ENCODE measurements at places on chromosomes 16 and 17. TPM values are rescaled to one million over a fixed set of nuclear protein-coding genes. Genes with fewer than 3 reads are reported as not detected.

The DHRS7C gene
- not detected for total RNA-seq

DNA sequence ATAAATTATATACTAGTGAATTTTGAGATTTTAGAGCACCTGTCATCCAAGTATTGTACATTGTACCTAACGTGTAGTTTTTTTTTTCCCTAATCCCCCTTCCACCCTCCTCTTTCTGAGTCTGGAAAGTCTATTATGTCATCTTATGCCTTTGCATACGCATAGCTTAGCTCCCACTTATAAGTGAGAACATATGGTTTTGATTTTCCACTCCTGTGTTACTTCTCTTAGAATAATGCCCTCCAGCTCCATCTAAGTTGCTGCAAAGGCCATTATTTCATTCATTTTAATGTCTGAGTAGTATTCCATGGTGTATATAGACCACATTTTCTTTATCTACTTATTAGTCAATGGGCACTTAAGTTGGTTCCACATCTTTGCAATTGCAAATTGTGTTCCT is 177.0 kb upstream of the C16orf82 start:
- no peaks in the 10 kb centered on the region for H3K4me1 ChIP-seq
- DNase-seq, result no peak
- no peak overlapping the region for H3K4me3 ChIP-seq
- no peaks in the 10 kb centered on the region for H3K36me3 ChIP-seq
- H3K27ac ChIP-seq, result no peak overlapping the region

DNA sequence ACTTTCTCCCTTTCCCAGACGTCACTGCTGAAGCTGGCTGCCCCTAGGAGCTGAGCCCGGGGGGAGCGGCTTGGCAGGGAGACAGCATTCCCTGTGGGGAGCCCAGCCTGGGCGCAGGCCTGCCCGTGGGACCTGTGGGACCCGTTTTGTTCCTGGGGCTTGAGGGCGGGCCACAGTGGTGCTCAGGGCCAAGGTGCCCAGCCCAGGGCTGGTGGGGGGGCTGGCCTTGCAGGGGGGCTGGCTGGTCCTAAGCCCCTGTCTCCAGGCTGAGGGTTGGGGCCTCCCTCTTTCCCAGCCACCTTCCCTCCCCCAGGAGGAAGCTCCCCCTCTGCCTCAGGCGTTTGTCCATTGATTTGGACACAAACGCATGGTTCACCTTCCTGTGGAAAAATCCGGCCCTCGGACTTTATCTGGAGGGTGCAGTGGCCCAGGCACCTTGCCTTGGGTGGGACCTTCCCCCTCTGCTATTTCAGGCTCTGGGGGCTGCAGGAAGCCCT is 4.4 kb downstream of the NHERF2 start:
- H3K4me3 ChIP-seq, result peak overlapping the region; percentile 97
- peak; percentile 48 for DNase-seq
- H3K4me1 ChIP-seq, result peaks cover 55% of the 10 kb centered on the region
- H3K27me3 ChIP-seq, result no peaks in the 10 kb centered on the region
- peak overlapping the region; percentile 97 for H3K27ac ChIP-seq

DNA sequence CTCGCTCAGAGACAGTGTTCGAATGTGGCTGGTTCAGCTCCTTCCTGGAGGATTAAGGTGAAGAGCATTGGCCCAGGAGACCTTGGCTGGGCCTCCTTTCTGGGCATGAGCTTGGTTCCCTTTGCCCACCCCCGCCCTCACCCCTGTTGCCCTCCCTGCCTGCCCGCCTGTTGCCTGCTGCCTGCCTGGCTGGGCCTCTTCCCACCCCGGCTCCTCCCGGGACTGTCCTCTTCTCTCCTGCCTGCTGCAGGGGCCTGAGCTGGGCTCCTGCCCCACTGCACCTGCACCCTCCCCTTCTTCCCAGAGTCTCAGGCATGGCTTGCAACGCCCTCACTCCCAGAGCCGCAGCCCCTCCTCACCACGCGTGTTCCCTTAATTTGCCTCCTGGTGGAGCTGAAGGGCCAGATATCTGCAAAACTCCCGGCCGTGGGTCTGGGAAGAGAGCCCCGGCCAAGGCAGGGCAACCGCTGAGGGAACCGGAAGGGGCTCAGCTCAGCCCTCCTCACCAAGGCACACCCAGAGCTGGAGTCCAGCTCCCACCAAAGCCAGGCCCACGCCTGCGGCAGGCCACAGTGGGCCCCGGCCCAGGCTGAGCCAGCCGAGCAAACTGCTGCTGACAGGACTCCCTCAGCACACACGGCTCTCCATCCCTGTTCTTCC is 31.2 kb downstream of the MNT start:
- H3K27me3 ChIP-seq, result no peaks in the 10 kb centered on the region
- no peaks in the 10 kb centered on the region for H3K4me1 ChIP-seq
- H3K4me3 ChIP-seq, result no peak overlapping the region
- H3K27ac ChIP-seq, result no peak overlapping the region
- peaks cover 54% of the 10 kb centered on the region for H3K36me3 ChIP-seq
- DNase-seq, result no peak

The KRT32 gene
- total RNA-seq, result not detected

The SEZ6 gene
- not detected for total RNA-seq

GRCh38 chr16:83215406-83216001 is 588.7 kb downstream of the CDH13 start:
- no peaks in the 10 kb centered on the region for H3K4me1 ChIP-seq
- H3K27ac ChIP-seq, result no peak overlapping the region
- no peak for DNase-seq
- no peaks in the 10 kb centered on the region for H3K27me3 ChIP-seq

GRCh38 chr17:73304971-73305812 is 6.6 kb downstream of the CDC42EP4 start:
- peak; percentile 82 for DNase-seq
- no peaks in the 10 kb centered on the region for H3K36me3 ChIP-seq
- peak overlapping the region; percentile 100 for H3K27ac ChIP-seq
- peaks cover 81% of the 10 kb centered on the region for H3K4me1 ChIP-seq

DNA sequence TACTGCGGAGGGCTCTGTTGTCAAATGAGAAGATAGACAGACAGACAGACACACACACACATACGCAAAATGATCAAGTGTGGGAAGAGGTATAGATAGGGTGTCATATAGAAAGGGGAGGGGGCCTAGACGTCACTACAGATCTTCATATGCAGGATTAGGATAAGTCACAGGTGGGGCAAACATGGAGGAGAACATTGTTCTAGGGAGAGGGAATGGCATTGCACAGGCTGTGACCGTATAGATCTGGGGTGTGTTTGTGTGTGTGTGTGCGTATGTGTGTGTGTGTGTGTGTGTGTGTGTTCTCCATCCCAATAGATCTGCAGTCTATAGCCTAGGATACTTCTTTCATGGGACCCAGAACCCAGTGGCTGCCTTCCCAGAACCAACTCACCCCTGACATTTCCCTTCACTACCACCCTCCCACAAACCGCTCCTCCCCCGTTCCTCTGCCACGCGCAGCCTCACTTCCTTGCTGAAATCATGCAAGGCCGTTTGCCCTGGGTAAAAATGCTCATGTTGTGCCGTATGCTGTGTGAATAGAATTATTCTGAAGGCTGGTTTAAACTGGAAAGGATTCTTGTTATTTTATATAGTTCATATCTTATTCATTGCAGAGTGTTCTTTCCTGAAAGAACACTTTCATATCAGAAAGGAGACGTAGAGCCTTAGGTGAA is 50.5 kb upstream of the CCL1 start:
- no peak overlapping the region for H3K4me3 ChIP-seq
- no peaks in the 10 kb centered on the region for H3K36me3 ChIP-seq
- no peak overlapping the region for H3K27ac ChIP-seq
- H3K27me3 ChIP-seq, result no peaks in the 10 kb centered on the region

DNA sequence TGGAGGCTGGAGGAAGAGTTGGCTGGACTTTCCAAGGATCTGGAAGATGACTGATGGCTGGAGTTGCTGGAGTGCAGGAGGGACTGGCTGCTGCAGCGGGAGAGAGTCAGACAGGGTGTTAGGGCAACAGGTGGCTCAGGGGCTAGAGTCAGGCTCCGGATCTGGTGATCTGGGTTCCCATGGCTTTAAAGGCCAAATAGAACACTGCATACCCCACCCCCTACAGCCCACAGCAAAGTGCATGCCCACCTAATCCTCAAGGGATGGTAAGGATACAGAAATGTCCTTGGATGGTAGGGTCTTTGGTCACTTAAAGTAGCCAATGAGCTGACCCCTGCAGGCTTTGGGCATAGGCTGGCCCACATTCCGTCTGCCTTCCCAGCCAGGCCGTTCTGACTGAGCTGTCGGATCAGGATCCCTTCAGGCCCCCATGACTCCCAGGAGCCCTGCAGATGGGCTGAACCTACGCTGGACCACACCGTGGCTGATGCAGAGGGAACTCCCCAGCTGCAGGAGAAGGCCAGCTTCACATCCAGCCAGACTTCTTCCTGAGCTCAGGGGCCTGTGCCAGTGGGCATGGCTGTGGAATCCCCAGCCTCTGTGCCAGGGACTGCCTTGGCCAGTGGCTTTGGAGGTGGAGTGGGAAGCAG is 13.9 kb downstream of the TNS4 start:
- no peak overlapping the region for H3K4me3 ChIP-seq
- no peaks in the 10 kb centered on the region for H3K27me3 ChIP-seq
- no peak overlapping the region for H3K27ac ChIP-seq
- DNase-seq, result no peak
- peaks cover 20% of the 10 kb centered on the region for H3K4me1 ChIP-seq

GRCh38 chr17:2343421-2343820 is 6.1 kb downstream of the SGSM2 start:
- H3K27ac ChIP-seq, result no peak overlapping the region
- no peaks in the 10 kb centered on the region for H3K27me3 ChIP-seq
- DNase-seq, result no peak
- H3K36me3 ChIP-seq, result peaks cover 32% of the 10 kb centered on the region
- peaks cover 4% of the 10 kb centered on the region for H3K4me1 ChIP-seq

The CRYBA1 gene
- not detected for total RNA-seq

The ARHGAP44 gene
- total RNA-seq, result 47.5 TPM

The OR3A3 gene
- total RNA-seq, result not detected

The IRX5 gene
- total RNA-seq, result 24.8 TPM

GRCh38 chr16:6265968-6266367 is 1066.7 kb upstream of the RBFOX1 start:
- H3K36me3 ChIP-seq, result no peaks in the 10 kb centered on the region
- H3K27ac ChIP-seq, result no peak overlapping the region
- H3K27me3 ChIP-seq, result no peaks in the 10 kb centered on the region
- H3K4me1 ChIP-seq, result no peaks in the 10 kb centered on the region

DNA sequence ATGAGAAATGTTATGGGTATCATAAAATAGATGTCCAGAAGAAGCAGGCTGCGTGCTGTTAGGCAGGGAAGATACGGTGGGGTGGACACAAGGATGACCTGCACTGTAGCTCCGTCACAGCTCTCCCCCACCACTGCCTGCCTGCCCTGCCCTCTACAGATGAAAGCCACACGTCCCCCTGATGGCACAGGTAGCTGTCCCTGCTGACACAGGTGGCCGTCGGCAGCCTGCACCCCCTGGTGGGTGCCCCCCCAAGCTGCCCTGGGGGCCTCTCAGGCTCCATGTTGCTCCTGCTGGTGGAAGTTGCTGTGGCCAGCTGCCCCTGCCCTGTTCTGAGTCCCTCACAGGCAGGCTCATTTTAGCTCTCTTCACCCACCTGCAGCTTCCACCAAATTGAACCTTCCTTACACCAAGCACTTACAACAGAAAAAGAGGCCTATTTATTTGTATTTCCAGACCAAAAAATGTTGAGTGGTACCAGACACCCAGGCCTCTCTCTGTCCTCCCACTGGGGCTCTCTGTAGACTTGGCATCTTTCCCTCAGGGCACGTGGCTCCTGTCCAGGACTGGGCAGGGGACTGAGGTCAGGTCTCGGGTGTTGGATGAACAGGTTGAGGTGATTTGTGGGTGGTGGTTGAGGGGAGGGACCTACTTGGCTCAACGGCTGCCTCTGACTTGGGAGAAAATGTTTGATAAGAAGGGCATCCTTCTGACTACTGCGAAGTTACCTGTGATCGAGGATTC is 50.1 kb upstream of the CACNG5 start:
- no peak overlapping the region for H3K27ac ChIP-seq
- no peak for DNase-seq
- H3K4me1 ChIP-seq, result no peaks in the 10 kb centered on the region
- H3K27me3 ChIP-seq, result no peaks in the 10 kb centered on the region

DNA sequence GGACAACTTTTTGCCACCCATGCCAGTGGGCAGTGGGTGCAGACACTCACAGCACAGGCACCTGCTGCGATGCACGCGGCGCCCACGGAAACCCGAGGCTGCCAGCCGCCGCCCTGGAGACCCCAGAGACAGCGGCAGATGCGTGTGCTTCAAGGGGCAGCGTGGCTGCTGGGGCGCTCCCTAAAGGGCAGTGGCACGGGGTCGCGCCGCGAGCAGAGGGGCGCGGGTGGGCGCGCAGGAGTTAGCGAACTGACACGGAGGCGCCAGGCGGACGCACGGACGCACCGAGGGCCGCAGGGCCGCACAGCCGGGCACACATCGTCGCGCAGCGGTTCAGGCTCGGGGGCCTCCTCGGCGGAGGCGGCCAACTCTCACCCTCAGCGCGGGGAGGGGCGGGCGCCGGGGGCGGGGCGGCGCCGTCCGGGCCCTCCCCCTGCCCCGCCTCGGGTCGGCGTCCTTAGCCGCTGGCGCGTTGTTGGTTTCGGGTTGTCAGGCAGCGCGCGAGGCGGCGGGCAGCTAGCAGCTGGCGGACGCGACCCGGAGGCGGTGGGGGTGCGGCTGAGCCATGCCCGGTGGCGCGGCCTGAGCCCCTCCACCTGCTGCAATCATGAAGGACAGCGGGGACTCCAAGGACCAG is at the start of gene KIF19:
TSS of gene KIF19 (plus strand) at position 484 of the 637 bp plus-strand sequence. CDS start at position 608, 124 bp downstream.
- no peaks in the 10 kb centered on the region for H3K27me3 ChIP-seq
- peak within 1 kb of the TSS; percentile 33 for H3K4me3 ChIP-seq
- no peaks in the 10 kb centered on the region for H3K36me3 ChIP-seq
- DNase-seq, result peak; percentile 91
- peak within 1 kb of the TSS; percentile 12 for H3K27ac ChIP-seq
- H3K4me1 ChIP-seq, result peaks cover 15% of the 10 kb centered on the region

DNA sequence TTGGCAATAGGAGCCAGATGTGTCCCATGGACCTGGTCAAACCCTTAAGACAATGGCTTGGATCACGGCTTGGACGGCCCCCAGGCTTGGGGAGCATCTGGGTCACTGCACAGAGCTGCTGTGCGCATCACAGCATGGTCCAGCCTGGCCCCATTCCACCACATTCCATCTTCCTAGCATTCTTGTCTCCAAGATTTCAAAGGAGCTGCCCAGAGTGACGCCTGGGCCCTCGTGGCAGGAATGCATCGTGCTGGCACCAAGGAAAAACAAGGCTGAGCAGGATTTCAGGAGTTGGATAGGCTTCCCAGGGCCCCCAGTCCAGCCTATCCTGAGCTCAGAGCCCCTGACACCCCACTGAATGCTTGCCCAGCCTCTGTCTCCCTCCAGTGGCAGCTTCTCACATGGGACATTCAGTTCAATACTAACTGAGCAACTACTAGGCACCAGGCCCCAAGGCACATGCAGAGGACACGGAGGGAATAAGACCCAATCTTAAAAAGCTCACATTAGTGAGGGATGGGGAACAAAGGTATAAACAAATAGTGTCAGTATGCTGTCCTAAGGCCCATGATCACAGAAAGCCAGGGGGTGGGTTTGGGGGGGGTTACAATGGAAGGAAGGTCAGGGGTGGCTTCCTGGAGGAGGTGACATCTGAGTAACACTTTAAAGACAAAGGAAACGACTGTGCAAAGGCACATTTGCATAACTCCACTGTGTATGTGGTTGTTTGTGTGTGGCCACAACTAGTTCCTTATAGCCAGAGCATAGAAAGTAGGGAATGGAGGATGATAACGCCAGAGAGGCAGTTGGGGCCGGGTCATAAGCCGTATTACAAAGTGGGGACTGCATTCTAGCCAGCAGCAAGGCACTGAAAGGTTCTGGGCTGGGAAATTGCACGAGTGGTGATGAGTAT is 34.1 kb downstream of the TK2 start:
- H3K4me3 ChIP-seq, result peak overlapping the region; percentile 19
- peak; percentile 62 for DNase-seq
- peak overlapping the region; percentile 90 for H3K27ac ChIP-seq
- peaks cover 82% of the 10 kb centered on the region for H3K4me1 ChIP-seq
- H3K36me3 ChIP-seq, result peaks cover 5% of the 10 kb centered on the region

The TMEM235 gene
- not detected for total RNA-seq

The HYDIN gene
- total RNA-seq, result 43.0 TPM

All from upper lobe of left lung (tissue), 6 donors.